NCI-H69 (cell line): ENCODE measurements at places on chromosomes 6 and 20.

GRCh38 chr20:56808732-56809131, 179.6 kb downstream of the TFAP2C start:
- DNase-seq, result no peak

GRCh38 chr6:125273965-125274364, 27.8 kb downstream of the HDDC2 start:
- DNase-seq, result peak; percentile 99

DNA sequence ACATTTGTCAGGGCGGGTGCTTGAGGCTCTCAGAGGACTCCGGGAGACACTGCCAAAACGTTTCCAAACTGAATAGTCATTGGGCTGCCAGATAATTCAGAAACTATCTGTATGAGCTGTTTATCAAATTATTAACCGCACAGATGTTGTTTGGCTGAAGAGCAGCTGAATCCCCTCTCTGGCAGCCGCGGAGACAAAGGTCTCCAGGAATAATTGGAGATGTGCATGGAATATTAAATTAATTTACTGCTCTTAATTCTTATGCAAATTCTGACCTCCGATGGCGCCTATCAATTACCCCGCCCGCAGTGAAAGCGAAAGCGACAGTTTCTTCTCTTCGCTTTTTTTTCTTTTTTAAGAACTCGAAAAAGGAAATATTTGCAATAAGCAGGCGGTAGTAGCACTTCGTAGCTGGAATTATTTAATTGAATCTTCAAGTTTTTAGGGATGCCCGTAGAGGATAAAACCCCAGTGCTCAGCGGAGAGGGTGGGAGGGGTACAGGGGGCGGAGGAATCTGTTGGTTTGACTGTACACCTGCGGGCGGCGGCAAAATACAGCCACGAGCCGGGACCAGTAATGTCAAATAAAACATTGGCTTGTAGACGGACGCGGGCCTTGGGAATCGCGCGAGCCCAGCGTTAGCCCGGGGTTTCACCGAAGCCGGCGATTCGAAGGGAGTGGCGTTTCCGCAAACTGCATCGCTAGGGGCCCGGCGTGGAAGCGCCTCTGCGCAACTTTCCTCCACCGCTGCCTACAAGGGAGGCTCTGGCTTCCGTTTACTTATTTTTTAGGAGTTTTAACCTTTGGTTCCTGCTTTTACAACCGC, 6.2 kb downstream of the LINC00237 start:
- peak; percentile 81 for DNase-seq

DNA sequence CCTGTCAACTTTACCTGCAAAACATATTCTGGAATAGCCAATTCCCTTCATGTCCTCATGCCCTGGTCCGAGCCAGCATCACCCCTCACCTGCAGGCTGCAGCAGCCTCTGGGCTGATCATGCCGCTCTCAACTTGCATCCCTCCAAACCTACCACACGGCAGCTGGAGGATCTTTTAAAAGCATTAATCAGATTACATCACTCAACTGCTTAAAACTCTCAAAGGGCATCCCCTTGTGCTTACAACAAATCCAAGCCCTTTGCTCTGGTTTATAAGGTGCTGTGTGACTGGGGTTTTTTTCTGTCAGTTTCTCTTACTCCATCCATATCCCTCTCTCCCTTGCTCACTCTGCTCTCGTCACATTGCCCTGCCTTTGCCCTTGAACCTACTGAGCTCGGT, 24.0 kb downstream of the CD40 start:
- DNase-seq, result no peak

GRCh38 chr6:95572098-95572497, 5.2 kb upstream of the MANEA start:
- peak; percentile 19 for DNase-seq

- DNase-seq, result peak; percentile 55
These were observed 191.8 kb downstream of the TMEM200A start for GRCh38 chr6:130557481-130558112.

DNA sequence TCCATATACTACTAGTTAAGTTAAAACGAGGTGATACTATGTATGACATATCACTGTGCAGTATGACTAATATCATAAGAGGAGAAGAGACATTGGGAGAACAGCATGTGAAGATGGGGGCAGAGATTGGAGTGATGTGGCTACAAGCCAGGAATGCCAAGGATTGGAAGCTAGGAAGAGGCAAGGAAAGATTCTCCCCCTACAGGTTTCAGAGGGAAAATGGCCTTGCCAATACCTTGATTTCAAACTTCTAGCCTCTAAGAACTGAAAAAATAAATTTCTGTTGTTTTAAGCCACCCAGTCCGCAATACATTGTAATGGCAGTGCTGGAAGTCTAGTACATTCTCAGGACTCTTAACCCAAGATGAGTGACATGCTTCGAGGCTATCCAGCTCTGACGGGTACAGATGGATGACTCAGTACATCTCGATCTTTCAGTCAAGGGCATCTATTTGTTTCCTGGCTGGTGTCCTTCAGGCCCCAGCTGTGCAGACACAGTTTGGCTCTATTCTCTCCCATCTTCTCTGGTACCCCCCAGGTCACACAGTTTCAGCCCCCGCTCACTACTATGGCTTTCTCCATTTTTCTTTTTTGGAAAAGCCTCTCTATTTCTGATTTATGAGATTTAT, 55.5 kb upstream of the THEMIS start:
- DNase-seq, result peak; percentile 55

- no peak for DNase-seq
These were observed 28.4 kb downstream of the RNF182 start for GRCh38 chr6:13953061-13953705.

DNA sequence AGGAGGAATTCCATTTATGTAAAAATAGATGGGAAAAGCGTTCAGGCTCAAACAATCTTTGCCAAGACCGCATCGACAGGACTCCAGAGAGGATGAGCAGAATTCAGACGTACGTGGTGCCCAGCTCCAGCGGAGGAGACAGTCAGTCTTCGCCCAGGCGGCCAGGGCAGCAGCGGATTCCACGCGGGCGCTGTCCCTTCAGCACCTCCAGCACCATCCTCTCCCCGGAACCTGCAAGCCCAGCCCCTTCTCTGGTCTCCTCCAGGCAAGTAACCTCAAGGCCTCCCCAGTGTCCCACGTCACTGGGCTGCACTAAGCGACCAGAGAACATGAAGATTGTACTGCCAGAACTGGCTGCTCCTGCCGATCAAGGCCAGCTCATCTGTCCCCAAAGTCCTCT, 2.8 kb upstream of the KCNQ2 start:
- DNase-seq, result no peak

- DNase-seq, result no peak
These were observed 44.6 kb downstream of the SUN5 start for GRCh38 chr20:32959351-32960221.

- DNase-seq, result no peak
These were observed 138.0 kb upstream of the MCHR2 start for GRCh38 chr6:100132005-100132404.
